ENCODE measurements at places on chromosomes 16 and 17.

GRCh38 chr16:970386-970765, 408 bp downstream of the LMF1 start:
- DNase-seq = no peak

- no peak for DNase-seq
Observed at GRCh38 chr16:88292007-88292970, 90.5 kb upstream of the ZNF469 start.

GRCh38 chr17:70608957-70609356, 439.6 kb downstream of the KCNJ2 start:
- no peak for DNase-seq

GRCh38 chr17:62615503-62615902, 12.0 kb upstream of the MRC2 start:
- DNase-seq = no peak

DNA sequence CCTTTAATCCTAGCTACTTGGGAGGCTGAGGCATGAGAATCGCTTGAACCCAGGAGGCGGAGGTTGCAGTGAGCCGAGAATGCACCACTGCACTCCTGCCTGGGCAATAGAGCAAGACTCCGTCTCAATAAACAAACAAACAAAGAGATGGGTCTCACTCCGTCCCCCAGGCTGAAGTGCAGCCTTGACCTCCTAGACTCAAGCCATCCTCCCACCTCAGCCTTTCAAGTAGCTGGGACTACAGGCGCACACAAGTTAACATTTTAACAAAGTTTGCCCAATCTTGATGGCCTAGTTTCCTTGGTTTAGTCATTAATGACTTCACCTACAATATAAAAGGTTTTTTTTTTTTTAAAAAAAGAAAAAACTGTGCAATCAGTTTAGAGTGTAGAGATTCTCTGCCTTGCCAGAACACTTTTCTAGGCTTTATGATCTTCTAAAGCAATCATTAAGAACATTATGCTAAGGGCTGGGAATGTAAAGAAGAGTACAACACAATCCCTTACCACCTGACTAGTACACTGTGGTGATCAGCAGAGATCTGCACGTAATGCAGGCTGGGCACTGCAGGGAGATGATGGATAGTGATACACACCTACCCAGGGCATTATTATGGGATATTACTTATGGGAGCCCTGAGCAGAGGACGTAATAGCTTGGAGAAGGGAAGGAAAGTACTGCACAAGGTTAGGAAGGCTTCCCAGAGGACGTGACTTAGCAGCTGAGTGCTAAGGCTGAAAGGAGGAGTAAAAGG, 6.9 kb downstream of the GOT2 start:
- no peak for DNase-seq

GRCh38 chr17:2396568-2397246, 4.2 kb downstream of the MNT start:
- DNase-seq = no peak

DNA sequence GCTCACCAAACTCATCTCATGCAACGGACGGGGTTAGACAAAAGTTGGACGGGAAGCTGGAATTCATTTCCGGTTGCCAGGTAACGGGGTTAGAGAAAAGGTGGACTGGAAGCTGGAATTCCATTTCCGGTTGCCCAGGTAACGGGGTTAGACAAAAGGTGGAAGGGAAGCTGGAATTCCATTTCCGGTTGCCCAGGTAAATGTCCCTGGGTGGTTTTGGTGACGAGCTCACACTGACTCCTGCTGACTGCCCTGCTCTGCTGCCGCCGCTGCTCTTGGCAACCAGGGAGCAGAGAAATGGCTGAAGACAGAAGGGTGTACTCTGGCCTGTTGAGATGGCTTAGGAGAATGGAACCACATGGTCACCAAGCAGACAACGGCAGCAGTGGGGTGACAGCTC, 170.3 kb upstream of the RPH3AL start:
- DNase-seq = no peak
